ENCODE measurements at places on chromosomes 12 and 14.

DNA sequence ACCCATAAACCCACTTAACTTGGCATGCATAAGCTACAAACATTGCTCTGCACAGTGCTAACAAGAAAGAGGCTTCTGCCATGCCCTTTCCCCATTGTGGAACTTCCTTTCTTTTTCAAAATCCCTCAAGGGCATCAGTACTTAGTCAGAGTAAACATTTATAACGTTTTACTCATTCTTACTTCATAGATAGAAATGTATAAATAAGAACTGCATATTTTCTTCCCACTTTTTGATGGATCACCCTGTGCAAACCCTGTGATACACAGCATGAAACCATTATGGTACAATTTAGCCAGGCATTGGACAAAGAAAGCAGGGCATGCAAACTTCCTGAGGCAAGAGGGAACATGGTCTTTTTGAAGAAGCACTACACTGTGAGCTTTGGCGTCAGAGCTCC is 113.8 kb upstream of the FOXG1 start:
- no peak for DNase-seq

DNA sequence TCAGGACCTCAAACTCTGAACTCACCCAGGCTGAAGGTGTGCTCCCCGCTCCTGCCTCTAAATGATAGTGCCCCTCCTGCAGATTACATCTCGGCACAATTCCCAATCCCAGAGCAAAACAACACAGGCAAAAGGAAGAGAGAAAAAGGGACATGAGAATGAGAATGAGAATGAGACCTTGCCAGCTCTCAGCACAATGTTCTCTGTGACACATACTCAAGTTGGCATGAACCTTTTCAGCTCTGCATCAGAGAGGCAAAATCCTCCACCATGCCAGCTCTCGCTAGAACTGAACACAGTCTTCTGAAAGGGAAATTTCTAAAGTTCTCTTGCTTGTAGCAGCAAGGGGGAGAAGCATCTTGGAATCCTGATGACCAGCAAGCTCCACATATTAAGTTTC is 84.6 kb downstream of the KSR2 start:
- no peak for DNase-seq

DNA sequence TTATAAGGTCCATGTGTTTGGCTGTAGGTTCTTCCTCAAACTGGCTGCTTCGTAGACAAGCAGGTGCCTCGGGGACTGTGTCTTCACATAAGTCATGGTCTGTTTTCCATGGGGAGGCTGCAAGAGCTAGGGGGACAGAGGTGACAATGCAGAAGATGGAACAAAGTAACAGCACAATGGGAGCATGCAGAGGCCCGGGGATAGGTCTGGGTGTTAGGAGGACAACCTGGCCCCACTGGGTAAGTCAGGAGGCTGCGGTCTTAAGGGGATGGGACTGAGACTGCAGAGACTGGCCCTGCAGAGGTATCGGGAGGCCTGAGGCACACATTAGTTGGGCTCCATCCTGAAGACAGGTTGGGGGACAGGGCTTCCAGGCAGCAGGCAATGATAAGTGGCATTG is 88.9 kb downstream of the NTF3 start:
- no peak for DNase-seq

- DNase-seq: no peak
Measured at GRCh38 chr14:93054006-93054405, 61.7 kb downstream of the ITPK1 start.

DNA sequence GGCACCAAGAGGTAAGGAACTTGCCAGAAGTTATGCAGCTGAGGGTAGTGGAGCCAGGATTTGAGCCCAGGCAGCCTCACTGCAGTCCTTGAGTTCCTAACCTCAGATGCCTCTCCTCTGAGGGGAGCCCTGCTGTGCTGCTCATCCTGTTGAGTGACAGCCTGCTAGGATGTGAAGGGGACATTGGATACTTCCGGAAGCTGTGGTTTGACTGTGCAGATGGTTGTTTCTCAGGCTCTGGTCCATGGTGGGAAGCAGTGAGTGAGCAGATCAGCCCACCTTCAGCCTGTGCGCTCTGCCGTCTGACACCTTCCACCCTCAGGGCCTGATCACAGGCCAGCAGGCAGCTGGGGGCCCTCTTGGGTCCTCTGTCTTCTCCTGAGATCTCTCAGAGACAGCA is 253.2 kb downstream of the CACNA1C start:
- DNase-seq: no peak

DNA sequence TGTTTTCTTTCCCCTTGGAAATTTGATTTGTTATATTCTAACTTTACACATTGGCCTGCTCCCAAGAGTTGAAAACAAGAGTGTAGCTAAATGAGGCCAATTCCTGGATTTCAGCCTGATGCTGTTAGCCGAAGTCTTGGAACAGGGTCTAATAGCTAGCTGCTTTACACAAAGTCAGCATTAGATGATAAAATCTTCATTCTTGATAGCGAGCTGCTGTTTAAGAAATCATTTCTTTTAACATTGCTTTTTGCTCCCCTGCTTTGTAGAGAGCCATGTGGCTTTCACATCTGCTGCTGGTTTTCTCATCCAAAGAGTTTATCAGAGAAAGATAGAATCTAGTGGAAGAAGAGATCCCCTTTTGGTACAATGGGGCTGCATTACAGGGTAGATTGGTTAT is 22.3 kb downstream of the FBXW8 start:
- DNase-seq: no peak

DNA sequence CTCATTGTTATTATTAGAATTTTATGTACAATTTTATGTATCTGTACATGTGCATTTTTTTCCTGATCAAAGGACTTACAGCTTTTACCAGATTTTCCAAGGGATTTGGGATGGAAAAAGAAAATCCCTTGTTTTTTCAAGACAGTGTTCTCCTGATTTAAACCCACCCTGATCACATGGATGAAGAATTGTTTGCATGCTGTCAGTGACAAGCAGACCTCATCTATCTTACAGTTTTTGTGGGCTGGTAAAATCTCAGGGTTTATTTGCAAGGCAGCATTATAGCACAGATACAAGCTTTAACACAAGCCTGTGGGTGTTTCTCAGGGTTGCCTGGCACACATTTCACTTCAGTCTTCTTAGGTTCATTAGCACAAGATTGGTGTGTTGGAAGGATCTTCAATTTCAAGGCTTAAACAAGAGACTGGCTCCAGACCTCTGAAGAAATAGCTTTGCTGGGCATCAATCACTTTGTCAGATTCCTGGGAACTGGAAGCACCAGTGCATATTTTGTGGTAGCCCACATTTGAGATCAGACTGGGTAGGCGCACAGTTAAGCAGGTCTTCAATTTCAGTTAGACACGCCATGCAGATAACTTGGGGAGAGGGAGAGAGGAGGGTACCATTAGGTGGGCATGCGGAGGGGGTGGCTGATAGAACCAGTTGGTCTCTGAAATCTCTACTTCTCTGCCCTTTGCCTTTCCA is 118.0 kb downstream of the TBX5 start:
- DNase-seq: no peak

DNA sequence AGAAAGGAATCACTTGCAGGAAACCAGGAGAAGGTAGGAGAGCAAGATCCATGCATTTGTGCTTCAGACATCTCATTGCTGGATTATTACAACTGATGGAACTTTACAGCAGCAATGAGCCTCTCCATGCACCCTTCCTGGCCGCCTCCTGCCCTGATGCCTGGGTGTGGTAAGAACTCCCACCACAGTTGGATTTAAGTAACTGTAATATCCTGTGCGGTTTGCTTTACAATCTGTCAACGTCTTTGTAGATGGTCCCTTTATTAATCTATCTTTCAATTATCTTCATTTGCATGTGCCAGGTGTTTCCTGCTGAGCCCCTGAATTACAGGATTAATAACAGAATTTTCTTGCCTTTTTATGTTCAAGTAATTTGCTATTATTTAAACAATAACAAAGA is 1300.5 kb upstream of the TMEM132C start:
- no peak for DNase-seq

DNA sequence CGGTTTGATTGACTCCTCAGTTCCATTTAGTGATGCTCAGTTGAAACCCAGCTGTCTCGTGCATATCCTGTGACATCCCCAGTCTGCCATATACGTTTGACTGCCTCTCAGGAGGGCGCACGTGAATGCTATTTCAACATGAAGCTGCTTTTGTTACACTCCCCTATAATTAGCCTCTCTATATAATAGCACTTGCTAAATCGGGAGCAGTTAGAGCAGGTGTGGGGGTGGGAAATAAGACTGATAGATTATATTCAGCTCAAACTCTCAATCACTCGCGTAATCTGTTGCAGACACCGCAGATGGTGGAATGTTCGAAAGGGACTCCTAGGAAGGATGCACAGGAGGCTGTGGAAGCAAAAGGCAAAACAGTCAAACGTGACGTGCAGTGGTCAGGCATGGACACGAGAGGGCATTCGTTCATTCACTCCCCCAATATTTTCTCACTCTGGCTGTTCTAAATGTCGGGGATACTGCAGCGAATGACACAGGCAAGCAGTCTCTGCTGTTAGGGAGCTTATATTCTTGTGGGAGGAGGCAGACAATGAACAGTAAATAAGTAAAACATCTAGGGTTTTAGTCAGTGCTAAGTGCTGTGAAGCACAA is 29.8 kb downstream of the KCNA1 start:
- no peak for DNase-seq

GRCh38 chr14:42460673-42461072 is 854.0 kb downstream of the LRFN5 start:
- no peak for DNase-seq

- DNase-seq: no peak
Measured at GRCh38 chr12:58621126-58621525, 299.2 kb downstream of the LRIG3 start.

- DNase-seq: no peak
Measured at GRCh38 chr14:52730709-52731111, 744 bp downstream of the STYX start.

GRCh38 chr14:106459971-106460730 is 933.8 kb downstream of the TMEM121 start:
- no peak for DNase-seq

DNA sequence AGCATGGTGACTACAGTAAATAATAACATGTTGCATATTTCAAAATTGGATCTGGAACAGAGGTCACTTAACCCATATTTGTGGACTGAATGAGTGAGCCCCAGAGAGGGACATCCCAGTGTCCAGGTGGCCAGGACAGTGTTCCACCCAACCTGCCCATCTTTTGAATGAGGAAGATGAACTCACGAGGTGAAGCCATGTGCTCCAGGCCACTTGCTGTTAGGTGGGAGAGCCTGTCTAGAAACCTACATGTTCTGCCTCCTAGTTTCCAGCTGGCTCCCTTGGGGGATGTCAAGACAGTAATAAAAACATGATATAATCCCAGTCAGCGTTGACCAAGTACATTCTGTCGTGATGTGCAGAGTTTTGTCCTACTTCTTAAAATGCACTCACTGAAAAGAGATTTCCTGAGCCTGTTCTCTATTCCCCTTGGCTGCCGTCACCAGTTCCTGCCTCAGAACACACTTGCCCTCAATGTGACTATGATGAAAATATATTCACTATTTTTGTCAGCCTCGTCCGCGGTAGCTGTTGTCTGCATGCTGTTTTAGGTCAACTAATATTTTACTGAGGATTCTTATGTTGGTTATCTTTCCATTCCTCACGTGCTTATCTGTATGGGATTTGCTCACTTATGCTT is 25.7 kb downstream of the TSPAN9 start:
- no peak for DNase-seq

GRCh38 chr12:47156167-47156736 is 76.5 kb upstream of the AMIGO2 start:
- no peak for DNase-seq

DNA sequence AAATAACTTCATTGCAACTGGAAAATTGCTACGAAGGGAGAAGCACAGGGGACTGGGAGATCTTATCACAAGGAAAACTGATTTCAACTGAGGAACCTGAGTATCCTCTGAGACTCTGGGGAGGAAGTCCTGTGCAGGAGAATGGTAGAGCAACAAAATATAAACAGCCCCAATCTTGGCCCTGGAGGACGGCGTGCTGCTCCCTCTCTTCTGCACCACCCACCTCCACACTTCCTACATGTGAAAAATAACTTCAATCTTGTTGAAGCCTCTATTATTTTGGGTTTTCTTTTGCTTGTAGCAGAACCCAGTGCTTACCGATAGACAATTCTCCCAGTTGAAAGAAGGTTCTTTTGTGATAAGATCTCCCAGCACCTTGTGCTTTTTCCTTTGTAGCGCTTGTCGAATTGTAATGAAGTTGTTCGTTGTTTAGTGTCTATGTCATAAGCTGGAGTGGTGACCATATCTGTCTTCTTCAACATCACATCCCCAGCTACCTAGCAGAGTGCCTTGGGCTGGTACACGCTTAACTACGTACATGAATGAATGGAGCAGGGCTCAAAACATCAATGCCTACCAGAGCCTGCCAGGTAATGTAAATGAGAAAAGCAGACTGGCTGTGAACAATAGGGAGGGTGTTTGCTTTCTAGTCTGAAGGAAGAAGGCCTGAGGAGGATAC is 2.8 kb upstream of the CD4 start:
- no peak for DNase-seq

DNA sequence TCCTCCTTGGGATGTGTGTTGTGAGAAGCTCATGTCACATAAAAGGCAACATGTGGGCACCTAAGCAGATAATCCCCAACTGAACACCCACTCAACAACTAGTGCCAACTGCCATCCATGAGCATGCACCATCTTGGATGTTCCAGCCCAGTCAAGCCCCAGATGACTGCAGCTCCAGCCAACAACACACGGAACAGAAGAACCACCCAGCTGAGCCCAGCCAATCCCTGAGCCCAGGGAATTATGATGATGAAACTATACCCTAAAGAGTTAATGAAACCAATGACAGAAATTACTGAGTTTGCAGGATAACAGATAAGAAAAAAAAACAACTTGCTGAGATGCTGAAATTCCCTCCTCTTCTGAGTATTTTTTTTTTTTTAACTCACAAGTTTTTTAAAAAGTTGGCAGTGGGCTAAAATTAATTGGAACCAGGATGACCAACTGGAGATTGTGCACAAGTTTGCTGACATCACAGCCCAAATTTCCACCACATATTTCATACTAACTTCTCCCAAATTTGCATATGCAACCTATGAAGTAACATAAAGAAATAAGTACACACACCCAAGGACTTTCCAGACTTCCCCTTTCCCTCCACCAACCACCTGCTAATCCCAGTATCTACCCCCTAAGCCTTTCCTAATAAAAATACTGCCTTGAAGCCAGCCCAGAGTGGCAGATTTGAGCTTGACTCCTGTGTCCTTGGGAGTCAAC is 124.5 kb downstream of the KSR2 start:
- DNase-seq: no peak

GRCh38 chr12:76026643-76027063 is 4.9 kb downstream of the PHLDA1 start:
- no peak for DNase-seq

DNA sequence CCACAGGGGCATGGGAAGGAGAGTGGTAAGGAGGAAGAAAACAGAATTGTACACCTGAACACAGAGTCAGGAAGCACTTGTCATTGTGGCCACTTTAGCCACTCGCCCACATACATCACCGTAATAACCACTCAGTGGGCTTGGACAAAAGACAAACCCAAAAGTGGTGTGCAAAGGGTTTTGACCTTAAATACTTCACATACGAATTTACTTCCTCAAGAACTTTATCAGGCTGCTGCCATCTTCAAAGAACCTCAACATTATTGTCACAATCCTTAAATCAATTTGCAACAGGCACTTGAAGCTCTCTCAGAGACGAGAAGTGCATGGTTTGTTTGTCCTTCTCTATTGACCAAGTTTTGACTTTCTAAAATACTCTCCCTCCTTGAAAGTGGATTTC is 187.3 kb upstream of the EGLN3 start:
- no peak for DNase-seq

All from cerebellar nuclear complex (tissue), 1 donor.